ENCODE measurements at places on chromosomes 6 and 20.

GRCh38 chr6:169618526-169619490, 83.0 kb downstream of the WDR27 start:
- no peak for DNase-seq

- DNase-seq, result no peak
Observed at GRCh38 chr6:40972814-40973213, 66.2 kb downstream of the UNC5CL start.

- no peak for DNase-seq
Observed at GRCh38 chr20:20344476-20344875, 23.4 kb upstream of the INSM1 start.

DNA sequence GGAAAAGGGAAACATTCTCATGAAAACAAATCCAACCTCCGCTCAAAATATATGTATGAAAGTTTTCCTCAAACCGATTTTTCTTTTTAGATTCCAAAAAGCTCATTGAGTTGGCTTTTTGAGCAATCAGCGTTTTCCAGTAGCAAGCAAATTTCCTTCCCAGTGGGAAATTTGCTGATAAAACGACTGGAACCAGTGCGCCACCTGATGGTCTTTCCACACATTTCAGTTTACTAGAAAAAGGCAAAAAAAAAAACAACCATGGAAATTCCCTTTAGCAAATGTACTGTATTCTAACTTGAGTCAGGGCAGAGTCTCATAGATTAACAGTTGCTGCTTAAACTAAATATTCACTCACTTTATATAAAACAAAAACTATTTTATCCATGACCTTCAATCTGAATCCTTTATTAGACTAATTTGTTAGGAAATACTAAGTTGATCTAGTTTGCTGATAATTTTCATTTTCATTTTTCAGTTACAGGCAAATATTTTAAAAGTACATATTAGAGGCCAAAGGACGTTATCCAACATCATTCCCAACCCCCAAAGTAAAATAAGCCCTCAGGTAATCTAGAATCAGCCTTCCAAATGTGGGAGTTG, 271.5 kb downstream of the FOXA2 start:
- DNase-seq, result no peak

DNA sequence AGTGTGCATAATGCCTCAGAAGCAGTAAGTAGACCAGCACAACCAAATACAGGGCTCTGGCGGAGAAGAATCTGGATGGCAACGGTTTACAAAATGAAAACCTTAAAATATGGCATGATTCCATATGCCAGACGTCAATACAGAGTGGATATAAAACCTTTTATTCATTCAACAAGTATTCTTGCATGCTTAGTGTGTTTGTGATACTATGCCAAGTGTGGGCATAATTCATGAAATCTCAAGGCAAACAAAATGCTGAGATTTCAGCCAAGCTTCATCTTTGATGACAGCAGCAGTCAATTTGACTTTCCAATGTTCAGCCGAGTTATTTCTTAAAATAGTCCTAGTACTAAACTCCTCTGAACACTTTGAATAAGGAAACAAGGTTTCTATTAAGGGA, 119.4 kb downstream of the CD24 start:
- DNase-seq, result no peak

DNA sequence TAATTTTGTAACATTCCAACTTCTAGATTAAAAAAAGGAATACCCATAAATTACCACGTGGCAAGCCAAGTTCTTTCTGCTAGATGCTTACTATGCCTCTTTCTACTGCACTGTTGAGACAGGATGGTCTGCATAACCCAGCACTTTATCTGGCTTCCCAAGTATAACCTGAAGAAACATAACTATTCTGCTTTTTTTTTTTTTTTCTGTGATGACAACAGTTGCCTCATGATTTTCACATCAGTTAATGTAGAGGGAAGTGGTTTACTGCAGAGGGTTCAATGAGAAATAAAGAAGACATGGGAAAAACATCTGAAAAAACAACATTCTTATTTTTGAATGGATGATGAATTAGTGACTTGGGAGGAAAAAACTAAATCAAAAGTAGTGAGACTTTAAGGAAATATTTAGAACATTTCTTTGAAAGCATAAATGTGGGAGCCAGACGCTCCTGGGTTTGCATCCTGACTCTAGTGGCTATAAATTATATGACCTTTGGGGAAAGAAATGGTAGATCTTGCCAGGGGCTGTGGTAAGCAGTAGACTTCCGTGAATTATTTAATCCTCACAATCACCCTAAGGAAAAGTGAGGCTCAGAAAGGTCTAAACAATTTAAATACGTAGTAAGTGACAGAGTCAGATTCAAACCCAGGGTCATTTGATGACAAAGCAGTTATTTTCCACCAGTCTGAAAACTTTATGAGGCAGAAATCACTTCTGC, 230.7 kb downstream of the PHACTR1 start:
- DNase-seq, result no peak

DNA sequence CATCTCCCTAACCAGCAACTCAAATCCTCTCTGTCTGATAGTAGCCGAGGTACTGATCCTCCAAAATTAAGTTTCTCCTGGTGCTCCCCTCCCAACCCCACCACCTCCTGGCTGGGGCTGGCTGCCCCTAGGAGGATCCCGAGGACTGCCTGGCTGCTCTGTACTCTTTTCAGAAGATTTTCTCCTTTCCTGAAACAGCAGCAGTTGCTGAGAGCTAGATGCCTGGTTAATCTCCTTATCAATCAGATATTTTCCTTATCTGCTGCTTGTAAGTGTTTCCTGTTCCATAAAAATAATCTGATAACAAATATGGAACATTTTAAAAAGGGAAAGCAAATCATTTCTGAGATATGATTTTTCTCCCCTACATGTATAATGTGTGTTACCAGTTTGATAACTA, 52.8 kb downstream of the ZMYND8 start:
- no peak for DNase-seq

- no peak for DNase-seq
Observed at GRCh38 chr6:20207088-20207418, 5.2 kb downstream of the MBOAT1 start.

GRCh38 chr20:6691516-6691915, 76.0 kb upstream of the BMP2 start:
- DNase-seq, result no peak

DNA sequence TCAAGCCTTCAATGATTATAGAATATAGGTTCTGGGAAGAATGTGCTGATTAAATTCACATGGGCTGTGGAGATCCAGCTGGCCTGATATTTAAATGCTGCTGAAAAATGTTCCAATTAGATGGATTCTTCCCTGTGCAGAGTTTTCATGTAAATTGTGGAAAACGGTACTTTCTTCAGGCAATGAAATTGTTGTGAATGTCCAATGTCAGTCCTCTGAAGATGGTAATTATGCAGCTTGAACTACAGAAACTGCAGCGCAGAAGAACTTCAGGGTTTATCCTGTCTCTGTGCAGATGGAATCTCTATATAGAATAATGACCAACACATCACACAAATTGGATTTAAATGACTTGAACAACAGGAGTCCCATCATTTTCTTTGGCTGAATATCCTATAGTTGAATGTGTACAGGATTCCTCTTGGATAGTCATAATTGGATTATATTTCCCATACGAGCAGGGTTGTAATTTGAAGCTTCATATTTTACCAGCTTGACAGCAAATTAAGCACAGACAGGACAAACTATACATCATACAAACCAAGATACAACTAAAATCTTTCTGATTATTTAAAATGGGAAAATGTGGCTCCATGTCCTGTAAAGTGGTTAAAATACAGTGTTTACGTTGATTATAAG, 82.3 kb downstream of the CAP2 start:
- DNase-seq, result no peak

DNA sequence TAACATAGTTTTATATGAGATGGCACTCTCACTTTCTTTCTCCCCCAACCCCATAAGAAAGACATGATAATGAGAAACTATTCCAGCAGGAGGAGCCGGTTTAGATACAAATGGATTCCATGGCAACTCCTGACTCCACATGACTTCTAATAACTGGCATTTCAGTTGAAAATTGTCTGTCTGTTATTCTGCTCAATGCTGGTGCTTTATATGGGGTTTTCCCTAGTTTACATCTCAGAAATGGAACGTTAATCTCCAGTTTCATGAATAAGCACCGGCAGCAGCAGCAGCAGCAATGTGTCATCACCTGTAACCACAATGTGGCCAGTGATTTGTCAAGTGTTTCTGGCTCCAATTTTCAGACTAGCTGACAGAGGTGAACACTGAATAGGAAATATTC, 8.0 kb upstream of the SIM1 start:
- DNase-seq, result no peak

GRCh38 chr6:43972179-43972912, 154.9 kb downstream of the MRPL14 start:
- DNase-seq, result no peak

DNA sequence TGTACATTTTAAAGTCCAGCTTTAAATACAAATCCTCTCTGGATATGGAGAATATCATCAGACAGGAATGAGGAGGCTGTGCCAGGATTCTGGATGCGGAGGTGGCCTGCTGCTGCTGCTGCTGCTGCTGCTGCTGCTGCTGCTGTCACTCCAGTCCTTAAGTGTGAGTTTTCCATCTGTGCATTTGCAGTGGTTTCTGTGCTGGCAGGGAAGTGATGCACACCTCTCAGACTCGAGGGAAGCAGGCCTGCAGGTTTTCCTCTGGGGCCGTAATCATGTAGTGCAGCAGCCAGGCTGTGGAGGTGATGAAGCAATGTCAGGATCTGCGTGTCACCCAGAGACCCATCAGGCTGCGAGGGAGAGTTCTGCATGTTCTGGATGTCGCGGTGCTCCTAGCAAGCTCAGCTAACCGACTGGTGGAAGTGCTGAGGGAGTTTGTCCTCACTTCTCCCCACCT, 32.0 kb downstream of the CFAP61 start:
- no peak for DNase-seq

DNA sequence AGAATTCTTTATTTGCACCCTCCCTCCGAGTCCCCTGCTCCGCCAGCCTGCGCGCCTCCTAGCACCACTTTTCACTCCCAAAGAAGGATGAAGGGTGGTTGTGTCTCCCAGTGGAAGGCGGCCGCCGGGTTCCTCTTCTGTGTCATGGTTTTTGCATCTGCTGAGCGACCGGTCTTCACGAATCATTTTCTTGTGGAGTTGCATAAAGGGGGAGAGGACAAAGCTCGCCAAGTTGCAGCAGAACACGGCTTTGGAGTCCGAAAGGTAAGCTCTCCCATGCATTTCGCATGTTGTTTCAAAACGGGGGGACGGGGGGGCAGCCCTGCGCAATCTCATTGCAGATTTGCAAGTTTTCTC, 357 bp downstream of the PCSK2 start:
- DNase-seq, result no peak

GRCh38 chr6:118984342-118984741, 49.4 kb upstream of the MCM9 start:
- no peak for DNase-seq
